ENCODE measurements at places on chromosomes 4 and X. TPM values are rescaled to one million over a fixed set of nuclear protein-coding genes. Genes with fewer than 3 reads are reported as not detected.

SLC25A31 gene
- polyA plus RNA-seq, result not detected

VSIG4 gene
- polyA plus RNA-seq, result 110 TPM

PDE5A gene
- 22.9 TPM for polyA plus RNA-seq

SERPINA7 gene
- polyA plus RNA-seq, result 0.16 TPM

KIT gene
- 11.7 TPM for polyA plus RNA-seq

MAOB gene
- polyA plus RNA-seq, result 60.3 TPM

GYPB gene
- polyA plus RNA-seq, result not detected

CSAG1 gene
- polyA plus RNA-seq, result not detected

ZFP92 gene
- polyA plus RNA-seq, result 0.41 TPM

Measured in urinary bladder (tissue), 4 donors.